ENCODE measurements at places on chromosomes 6 and 20. TPM values are rescaled to one million over a fixed set of nuclear protein-coding genes. Genes with fewer than 3 reads are reported as not detected.
A peak's percentile ranks its signal among the peaks of the same experiment; 100 is the strongest.

- DNase-seq: no peak
These were observed 20.8 kb downstream of the TMEM14A start for GRCh38 chr6:52691718-52692117.

DNA sequence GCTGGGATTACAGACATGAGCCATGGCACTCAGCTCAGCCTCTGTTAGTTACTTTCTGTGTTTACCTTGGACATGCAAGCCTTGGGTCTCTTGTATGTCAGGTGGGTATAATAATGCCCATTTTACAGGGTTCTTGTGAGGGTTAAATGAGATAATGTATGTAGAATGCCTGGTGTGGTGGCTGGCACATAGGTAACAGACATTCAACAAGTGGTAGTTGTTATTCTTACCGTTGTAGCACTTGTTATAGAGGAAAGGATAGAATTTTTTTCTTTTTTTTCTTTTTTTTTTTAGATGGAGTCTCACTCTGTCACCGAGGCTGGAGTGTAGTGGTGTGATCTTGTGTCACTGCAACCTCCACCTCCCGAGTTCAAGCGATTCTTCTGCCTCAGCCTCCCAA lies 8.0 kb upstream of the KIF13A start:
- DNase-seq: no peak

DNA sequence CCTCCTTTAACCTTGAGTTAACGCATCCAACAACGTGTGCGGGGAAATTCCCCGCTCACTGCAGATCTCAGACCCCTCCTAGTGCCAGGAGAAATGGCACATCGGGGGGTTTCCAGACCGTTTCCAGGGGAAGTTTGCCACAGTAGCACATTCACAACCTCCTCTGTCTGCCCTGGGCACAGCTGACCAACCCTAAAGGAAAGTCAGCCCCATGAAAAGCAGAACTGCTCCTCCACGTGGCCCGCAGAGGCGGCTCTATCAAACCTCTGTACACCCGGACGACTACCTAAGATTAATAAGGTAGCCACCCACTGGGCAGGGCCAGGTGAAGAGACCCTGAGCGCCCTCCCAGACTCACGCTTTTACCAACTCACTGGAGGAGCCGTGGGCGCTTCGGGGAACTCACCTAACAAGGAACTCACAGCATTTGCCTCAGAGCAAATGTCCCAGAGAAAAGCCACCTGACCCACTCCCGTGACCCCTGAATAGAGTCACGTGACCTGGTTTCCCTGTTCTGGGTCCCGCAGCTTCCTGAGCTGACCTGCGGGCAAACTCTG lies 93.1 kb downstream of the PRND start:
- peak; percentile 58 for DNase-seq

GRCh38 chr20:48635791-48636267 lies 192.0 kb downstream of the PREX1 start:
- DNase-seq: peak; percentile 76

GRCh38 chr6:13407709-13408695 lies 79.4 kb downstream of the GFOD1 start:
- DNase-seq: no peak

The PRRC2A gene
- total RNA-seq: 70.8 TPM
